ENCODE measurements at places on chromosomes 2 and 18.
A peak's percentile ranks its signal among the peaks of the same experiment; 100 is the strongest.

- no peak for DNase-seq
These were observed 133.6 kb upstream of the TMEFF2 start for GRCh38 chr2:192328297-192328696.

DNA sequence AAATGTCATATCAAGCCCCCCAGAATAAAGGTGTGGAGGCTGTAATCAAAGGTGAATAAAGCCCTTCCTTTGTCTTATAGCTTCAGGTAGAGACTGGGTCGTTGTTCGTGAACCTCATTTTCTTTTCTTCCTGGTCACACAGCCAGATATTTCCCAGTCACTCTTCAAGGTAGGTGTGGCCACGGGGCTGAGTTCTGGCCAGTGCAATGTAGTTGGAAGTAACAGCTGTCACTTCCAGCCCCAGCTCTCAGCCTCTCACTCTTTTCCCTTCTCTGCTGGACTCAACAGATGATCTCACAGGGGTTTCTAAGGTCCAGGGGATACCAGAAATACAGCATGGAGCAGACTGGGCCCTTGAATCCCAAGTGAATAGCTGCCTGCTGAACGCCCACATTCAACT is 15.8 kb upstream of the TRPM8 start:
- DNase-seq, result no peak

DNA sequence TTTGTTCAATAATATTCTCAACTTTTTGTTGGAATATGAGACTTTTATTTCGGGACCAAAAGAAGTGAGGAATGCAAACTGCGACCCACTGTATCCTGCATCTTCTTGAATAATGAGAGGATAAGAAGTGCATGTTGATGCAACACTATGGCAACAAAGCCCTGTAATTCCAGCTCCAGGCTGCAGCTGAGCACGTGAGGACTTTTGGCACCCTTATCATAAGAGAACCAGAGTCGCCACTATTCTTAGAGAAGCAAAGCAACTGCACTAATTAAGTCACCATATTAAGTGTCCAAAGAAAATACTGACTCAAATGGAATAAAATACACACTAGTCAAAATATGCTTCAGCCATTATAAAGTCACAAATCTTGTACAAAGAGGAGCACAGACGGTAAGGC is 65.8 kb downstream of the FAM210A start:
- DNase-seq, result no peak

- no peak for DNase-seq
These were observed 40.9 kb upstream of the ALKAL2 start for GRCh38 chr2:328761-329160.

DNA sequence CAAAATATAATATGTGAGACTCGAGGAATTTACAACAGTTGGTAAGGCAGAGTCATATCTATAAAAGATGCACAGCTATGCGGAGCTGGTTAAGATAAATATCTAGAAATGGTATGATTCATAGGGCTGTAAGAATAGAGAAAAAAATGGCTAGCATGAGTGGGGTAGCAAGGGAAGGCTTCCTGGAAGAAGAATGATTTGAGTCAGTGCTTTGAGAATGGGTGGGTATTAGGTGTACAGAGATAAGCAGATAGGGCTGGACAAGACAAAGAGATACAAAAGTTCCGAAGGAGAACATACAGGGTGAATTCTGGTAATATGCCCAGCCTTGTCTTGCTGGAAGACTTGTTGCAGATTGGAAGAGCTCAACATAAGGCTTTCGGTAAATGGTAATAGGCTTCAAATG is 291.5 kb upstream of the CCDC68 start:
- DNase-seq, result no peak

DNA sequence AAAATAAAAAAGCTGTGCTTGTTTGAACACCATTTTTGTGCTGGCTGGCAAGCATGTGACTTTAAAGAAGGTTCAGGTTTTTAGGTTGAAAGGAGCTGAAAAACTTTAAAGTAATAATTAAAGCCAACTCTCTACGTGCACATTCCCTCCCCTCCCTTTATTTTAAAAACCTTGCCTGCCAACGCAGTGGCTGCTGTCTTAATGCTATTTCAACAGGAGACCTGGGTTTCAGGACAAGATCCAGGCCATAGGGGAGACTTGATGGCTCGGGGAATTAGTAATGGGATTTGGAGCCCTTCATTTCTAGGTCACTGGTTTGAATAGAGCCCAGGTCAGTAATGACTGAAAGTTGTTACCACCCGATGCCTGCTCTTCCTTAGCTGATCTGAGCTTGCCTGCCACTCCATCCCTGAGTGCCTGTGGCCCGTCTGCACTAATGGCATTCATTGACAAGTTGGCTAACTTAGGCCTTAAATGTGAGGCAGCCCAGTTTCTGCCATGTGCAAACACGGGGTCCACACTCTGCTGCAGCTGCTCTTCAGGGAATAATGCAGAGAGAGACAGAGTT is 1233.2 kb upstream of the ZEB2 start:
- peak; percentile 29 for DNase-seq

GRCh38 chr18:42095732-42096377 is 140.8 kb downstream of the PIK3C3 start:
- no peak for DNase-seq

DNA sequence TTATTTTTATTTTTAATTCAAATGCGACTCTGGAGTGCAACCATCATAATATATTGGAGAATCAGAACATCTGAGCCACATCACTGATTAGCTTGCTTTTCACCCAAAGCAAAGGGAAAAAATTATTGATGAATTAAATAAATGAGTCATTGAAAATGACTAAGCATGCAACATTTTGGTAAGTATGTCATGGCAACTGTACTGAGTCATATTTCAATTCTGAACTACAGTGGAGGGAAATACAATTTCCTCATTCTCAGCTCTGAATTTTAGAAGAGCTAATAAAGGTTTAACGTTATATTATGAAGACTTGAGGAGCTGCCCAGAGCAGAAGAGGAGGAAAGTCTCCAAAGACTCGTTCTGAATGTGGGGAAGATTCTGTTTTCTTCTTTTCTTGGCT is 89.6 kb upstream of the CCDC68 start:
- DNase-seq, result no peak

DNA sequence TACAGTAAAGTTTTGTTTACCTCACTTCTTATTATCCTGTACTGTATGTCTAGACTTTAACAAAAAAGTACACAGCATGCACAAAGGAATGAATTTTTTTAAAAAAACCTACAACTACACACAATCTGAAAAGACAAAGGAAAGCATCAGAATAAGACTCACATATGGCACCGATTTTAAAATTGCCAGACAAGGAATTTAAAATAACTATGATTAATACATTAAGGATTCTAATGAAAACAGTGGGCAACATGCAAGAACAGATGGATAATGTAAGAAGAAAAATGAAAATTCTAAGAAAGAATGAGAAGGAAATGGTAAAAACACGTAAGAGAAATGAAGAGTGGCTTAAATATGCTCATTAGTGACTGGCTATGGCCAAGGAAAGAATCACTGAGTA is 638.2 kb downstream of the FBXO15 start:
- no peak for DNase-seq

GRCh38 chr2:205407984-205408383 is 274.3 kb upstream of the NRP2 start:
- no peak for DNase-seq
